Muscle of leg (tissue), 16 donors: ENCODE measurements at places on chromosomes 5 and 9. TPM values are rescaled to one million over a fixed set of nuclear protein-coding genes. Genes with fewer than 3 reads are reported as not detected.

GRCh38 chr9:91066856-91067255, 265.2 kb downstream of the SYK start:
- DNase-seq = no peak
- H3K4me3 ChIP-seq = no peak overlapping the region
- no peak overlapping the region for H3K27ac ChIP-seq
- no peaks in the 10 kb centered on the region for H3K36me3 ChIP-seq
- peaks cover 3% of the 10 kb centered on the region for H3K4me1 ChIP-seq

DNA sequence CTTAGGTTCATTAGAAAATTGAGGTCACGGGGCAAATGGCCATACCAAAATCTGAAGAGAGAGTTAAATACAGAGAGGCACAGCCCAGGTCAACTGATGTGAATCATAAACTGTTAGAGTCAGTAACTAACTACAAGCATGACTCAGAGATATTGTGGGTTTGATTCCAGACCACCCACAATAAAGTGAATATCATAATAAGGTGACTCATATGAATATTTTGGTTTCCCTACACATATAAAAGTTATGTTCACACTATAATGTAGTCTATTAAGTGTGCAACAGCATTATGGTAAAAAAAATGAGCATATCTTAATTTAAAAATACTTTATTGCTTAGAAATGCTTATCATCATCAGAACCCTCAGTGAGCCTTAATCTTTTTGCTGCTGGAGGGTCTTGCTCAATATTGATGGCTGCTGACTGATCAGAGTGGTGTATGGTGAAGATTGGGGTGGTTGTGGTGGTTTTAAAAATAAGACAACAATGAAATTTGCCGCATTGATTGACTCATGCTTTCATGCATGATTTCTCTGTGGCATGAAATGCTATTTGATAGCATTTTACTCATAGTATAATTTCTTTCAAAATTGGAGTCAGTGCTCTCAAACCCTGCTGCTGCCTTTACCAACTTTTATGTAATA, 53.1 kb upstream of the EDIL3 start:
- H3K4me3 ChIP-seq = no peak overlapping the region
- H3K27me3 ChIP-seq = no peaks in the 10 kb centered on the region
- no peaks in the 10 kb centered on the region for H3K36me3 ChIP-seq
- H3K27ac ChIP-seq = no peak overlapping the region
- DNase-seq = peak; percentile 4

DNA sequence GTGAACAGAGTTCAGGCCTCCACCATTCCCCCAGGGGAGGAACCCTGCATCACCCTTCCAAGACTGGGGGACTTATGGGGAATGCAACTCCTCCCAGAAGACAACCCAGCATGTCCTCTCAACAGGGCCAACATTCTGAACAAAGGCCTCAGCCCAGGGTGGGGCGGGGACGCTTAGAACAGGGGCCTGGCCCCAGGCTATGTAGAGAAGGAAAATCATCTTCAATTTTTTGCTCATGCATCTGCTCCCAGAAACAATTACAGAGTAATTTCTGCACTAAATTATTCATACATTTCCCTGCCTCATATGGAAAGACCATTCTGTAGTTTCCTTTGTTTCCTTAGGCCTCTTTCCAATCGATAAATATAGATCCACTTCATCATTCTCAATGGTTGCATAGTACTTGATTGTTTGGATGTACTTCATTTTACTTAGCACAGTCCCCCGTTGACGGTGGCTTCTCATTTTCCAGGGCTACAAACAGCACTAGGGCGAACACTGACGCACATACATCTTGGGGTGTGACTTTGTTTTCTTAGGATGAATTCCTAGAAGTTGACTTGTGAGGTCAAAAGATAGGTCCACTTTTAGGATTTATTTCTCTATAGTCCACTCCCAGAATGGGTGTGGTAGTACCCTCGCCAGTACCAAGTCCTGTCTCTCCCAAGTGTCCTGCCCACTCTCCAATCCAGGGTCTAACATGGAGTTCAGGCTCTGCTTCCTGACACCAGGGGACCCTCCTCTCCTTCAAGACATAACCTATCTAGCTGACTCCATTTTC, 27.2 kb upstream of the SMU1 start:
- peak; percentile 59 for DNase-seq
- H3K27ac ChIP-seq = peak overlapping the region; percentile 68
- no peak overlapping the region for H3K4me3 ChIP-seq
- H3K4me1 ChIP-seq = peaks cover 41% of the 10 kb centered on the region
- no peaks in the 10 kb centered on the region for H3K27me3 ChIP-seq

DNA sequence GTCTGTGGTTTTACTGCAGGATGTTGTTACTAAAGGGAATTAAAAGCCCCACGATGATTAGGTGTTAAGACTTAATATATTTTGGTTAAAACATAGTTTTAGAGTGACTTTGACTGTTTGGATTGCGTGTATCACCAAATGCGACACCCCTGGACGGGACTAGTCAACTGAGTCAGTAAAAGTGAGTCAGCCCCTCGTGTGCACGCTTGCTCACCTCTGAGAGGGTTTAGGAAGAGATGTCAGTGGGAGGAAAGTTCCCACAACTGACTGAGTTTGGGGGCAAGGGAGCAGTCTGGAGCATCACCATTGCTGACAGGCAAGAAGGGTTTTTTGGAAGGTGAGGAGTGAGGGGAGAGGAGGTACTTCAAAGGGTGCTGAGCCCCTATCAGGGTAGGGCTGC, 14.4 kb upstream of the DMRT3 start:
- DNase-seq = no peak
- H3K4me1 ChIP-seq = no peaks in the 10 kb centered on the region
- peaks cover 43% of the 10 kb centered on the region for H3K27me3 ChIP-seq
- H3K27ac ChIP-seq = no peak overlapping the region
- no peaks in the 10 kb centered on the region for H3K36me3 ChIP-seq

The TNPO1 gene
- total RNA-seq = 114 TPM

The TUSC1 gene
- total RNA-seq = 12.5 TPM

The STK32A gene
- total RNA-seq = 0.66 TPM

The SLC6A3 gene
- total RNA-seq = not detected
